ENCODE measurements at places on chromosomes 5 and 9. TPM values are rescaled to one million over a fixed set of nuclear protein-coding genes. Genes with fewer than 3 reads are reported as not detected.

- no peak for DNase-seq
Measured at GRCh38 chr9:99137891-99138290, 33.0 kb downstream of the TGFBR1 start.

DNA sequence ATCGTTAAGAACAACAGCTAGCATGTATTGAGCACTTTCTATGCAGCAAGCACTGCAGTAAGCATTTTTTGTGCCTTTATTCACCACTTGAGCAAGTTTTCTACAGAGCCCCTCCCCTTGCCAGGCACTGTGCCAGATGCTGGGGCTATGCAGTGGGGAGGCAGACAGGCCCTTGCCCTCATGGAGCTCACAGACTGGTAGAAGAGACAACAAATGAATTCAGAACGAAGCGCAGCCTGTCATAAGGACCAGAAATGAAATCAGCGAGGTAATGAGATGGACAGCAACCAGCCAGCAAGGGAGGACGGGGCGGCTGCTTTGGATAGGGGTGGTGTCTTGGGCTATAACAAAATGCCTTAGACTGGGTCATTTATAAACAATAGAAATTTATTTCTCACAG, 68.8 kb downstream of the C9orf50 start:
- no peak for DNase-seq

DNA sequence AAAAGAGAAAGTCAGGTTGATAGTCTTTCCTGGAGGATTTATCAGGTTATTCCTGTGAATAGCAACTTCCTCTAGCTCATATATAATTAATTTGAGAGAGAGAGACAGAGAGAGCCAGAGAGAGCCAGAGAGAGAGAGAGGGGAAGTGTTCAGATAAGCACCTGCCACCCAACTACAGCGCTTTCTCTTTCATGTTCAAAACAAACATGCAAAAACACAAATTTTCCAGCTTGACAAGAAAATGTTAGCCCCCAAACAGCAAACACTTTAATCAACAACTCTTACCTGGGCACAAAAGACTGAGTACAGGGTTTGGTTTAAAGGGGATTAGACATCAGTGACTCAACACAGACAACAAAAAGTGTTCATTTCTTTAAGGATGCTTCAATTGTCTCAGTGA, 61.7 kb upstream of the PLPP6 start:
- DNase-seq = no peak

DNA sequence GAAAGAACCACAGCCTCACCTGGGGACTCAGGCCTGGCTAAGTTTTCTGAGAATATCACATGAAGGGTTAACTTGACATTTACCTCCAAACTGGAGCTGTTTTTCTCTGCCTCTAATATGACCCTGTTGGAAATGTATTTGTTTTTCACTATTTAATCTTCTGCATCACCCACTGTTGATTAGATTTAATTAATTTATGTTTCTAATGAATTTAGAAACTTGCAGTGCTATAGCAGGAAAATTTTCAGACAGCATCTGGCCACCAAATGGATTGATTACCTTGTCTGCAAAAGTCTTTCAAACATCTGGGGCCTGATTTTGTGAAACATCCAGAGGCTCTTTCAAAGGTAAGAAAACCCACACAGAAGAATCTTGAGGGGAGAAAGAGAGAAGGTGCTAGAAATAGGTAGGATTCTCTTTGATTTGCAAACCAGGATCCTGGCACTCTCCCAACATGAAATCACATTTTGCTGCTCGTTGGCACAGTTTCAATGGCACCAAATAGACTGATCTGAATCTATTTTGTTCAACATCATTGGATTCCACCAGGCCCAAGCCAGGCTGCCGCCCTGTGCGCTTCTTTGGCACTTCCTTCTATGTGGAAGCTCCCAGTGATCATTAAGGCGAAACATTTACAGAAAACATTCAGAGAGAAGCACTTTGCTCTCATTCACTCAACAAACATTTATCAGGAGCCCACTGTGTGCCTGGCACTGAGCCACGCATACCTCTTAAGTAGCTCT, 157.3 kb downstream of the PPP2R2B start:
- DNase-seq = no peak

DNA sequence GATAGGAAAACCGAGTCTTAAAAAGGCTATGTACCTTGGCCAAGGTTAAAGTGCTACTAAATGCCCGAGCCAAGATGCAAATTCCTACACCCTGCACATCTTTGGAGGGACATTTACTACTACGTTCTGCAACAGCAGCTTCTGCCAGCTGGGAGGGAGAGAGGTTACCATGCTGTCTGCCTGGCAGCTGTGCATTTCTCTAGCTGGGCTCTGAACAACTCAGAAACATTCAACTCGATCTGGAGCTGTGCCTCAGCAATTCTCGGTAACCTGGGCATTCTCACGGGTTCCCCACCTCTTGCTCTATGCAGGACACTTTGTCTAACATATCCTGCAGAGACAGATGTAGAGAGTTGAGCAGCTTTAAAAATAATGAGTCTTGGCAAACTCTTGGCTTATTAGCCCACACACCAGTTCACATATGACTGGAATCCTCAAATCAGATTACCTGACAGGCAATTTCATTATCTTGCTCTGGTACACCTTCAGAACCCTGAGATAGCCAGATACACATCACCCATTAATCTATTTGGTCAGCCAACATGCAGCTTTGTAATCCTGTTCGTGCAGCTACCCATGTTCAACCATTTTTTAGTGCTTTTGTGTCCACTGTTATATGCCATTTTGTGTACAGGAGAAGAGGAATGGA, 115.8 kb downstream of the EFNA5 start:
- DNase-seq = no peak

GRCh38 chr9:134458207-134459108, 132.2 kb downstream of the RXRA start:
- no peak for DNase-seq

GRCh38 chr5:120155873-120156272, 308.2 kb upstream of the PRR16 start:
- no peak for DNase-seq

IGFBPL1 gene
- 2.8 TPM for total RNA-seq

SPRY4 gene
- total RNA-seq = 15.6 TPM

C9orf43 gene
- total RNA-seq = 0.43 TPM

CNTNAP3B gene
- total RNA-seq = 10.0 TPM

SPACA9 gene
- total RNA-seq = 6.7 TPM

Data from osteocyte (in vitro differentiated cells).